Left kidney (tissue), 8 donors: ENCODE measurements at places on chromosomes 16 and 17. TPM values are rescaled to one million over a fixed set of nuclear protein-coding genes. Genes with fewer than 3 reads are reported as not detected.

The GNG13 gene
- 0.42 TPM for polyA plus RNA-seq

The SLC6A2 gene
- polyA plus RNA-seq = 0.08 TPM

GRCh38 chr16:78720416-78720815 lies 621.0 kb downstream of the WWOX start:
- DNase-seq = no peak

- DNase-seq = no peak
These were observed 15.4 kb downstream of the RGS11 start for GRCh38 chr16:260326-260725.

DNA sequence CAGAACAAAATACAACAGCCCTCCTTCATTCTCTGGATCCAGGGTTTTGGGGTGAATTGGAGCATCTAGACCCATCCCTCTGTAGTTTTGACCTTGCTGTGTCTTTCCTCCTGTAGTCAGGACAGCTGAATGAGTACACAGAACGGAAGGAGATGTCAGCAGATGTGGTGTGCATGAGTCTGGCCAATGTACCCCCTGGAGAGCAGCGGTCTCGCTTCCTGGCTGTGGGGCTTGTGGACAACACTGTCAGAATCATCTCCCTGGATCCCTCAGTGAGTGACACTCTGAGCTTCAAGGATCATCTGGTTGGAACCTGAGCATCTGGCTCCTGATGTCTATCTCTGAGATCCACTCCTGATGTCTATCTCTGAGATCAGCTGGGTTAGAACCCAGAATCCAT lies 32.4 kb downstream of the SF3B3 start:
- DNase-seq = no peak

- no peak for DNase-seq
These were observed 48.9 kb downstream of the CPD start for GRCh38 chr17:30427611-30428010.

DNA sequence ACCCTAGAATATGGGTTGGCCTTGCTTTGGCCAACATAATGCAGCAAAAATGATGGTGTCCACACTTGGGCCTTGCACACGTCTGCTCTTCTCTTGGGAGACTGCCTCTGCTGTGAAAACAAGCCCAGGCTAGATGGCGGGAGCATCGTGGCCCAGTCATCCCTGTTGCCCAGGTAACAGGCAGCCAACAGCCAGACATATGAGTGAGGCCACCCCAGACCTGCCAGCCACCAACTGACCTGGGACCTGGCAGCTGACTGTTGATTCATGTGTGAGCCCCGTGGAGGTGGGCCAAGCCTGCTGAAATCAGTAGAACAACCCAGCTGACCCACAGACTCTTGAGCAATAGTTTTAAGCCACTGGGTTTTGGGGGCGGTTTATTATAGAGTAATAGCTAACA lies 39.4 kb upstream of the CDH3 start:
- DNase-seq = no peak

DNA sequence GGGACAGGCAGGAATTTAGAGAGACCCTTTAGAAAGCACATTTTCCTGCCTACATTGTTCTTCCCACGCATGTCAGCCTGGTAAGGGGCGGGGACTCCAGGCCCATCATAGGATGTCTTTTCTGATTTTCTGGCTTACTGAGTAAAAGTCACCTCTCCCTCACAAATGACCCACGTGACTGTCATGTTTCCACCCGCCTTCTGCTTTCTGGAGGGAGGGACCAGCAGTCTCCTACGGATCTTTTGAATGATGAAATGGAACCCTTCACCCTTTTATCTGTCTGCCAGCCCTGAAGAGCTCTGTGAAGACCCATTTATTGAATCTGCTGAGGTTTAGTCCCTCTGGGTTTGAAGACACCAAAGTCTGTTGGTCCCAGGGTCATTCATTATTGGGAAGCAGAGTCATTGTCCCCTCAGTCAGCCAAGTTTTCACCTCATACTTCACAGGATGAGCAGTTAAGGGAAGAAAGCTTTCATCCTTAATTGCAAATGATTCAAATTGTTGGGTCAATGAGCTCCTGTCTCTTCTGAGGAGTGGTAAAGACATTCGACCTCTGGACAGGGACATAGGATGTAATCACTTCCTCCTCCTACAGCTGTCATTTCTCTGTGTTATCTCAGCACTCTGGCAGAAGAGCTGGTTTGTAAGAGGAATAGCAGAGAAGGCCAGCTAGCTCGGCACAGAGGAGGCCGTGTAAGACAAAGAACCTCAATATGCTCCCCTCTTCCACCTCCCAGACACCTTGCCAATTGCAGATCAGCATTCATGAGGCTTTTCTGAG lies 446.1 kb downstream of the HS3ST3B1 start:
- DNase-seq = no peak

GRCh38 chr17:75416006-75416405 lies 10.5 kb upstream of the GRB2 start:
- DNase-seq = no peak

DNA sequence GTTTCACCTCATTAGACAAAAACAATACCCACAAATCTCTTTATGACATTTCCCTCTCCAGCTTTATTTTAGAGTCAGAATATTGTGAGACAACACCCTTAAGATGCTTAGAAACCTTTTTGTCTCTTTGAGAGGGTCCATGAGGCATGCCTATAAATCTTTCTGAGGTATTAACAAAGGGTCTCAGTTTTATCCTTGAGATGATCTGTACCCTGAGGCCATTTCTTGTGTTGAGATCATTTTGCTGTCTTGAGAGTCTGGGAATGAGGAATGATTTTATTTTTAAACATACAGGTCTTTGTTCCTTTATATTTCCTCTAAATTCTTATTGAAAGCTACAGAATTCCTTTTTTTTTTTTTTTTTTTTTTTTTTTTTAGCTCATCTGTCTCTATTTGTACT lies 179.7 kb upstream of the HS3ST4 start:
- DNase-seq = no peak

DNA sequence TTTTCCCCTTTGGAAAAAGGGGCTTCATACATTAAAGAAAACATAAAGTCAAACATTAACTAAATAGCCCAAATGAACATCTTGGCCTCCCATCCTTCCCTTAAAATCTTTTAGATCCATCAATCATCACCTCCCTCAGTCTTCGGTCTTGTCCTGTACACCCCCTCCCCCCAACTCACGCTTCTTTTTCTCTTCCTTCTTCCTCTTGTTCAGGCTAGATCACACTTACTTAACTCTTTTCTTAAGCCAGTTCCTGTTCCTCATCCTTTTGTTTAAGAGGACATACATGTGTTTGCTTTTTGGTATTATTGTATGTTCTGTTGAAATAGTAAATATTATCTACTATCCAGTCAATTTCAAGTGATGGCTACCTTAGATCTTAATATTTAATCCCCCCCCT lies 5.5 kb downstream of the MFSD6L start:
- no peak for DNase-seq

- DNase-seq = no peak
These were observed 17.7 kb upstream of the ZNF594 start for GRCh38 chr17:5209396-5209795.
